ENCODE measurements at places on chromosomes 13 and 19. TPM values are rescaled to one million over a fixed set of nuclear protein-coding genes. Genes with fewer than 3 reads are reported as not detected.

The CD33 gene
- total RNA-seq, result 5.6 TPM

GRCh38 chr13:102968572-102969228 is 97.5 kb downstream of the SLC10A2 start:
- no peak overlapping the region for H3K27ac ChIP-seq
- no peak for DNase-seq
- H3K4me3 ChIP-seq, result no peak overlapping the region
- H3K4me1 ChIP-seq, result no peaks in the 10 kb centered on the region
- H3K27me3 ChIP-seq, result no peaks in the 10 kb centered on the region

DNA sequence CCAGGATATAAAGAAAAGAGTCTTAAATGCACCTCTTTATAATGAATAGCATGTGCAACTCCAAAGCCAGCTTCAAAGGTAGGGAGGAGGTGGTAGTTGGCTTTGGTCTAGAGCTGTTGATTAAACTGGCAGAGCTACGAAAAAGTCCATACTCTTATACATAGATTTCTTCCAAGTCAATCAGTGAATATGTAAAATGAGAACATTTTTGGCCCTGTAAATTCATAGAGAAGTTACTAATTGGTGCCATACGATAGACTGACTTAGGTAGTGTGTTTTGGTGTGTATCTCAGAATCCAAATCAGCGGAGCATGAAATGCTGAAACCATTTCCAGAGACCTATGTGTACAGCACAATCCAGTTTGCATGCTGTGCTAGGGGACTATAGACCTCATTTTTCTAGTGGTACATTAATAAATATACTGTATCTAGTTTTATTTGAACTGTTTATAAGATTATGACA is 17.1 kb upstream of the DPY19L3 start:
- peaks cover under 1% of the 10 kb centered on the region for H3K36me3 ChIP-seq
- DNase-seq, result no peak
- H3K27me3 ChIP-seq, result no peaks in the 10 kb centered on the region
- H3K4me3 ChIP-seq, result no peak overlapping the region
- no peak overlapping the region for H3K27ac ChIP-seq
- peaks cover 11% of the 10 kb centered on the region for H3K4me1 ChIP-seq

DNA sequence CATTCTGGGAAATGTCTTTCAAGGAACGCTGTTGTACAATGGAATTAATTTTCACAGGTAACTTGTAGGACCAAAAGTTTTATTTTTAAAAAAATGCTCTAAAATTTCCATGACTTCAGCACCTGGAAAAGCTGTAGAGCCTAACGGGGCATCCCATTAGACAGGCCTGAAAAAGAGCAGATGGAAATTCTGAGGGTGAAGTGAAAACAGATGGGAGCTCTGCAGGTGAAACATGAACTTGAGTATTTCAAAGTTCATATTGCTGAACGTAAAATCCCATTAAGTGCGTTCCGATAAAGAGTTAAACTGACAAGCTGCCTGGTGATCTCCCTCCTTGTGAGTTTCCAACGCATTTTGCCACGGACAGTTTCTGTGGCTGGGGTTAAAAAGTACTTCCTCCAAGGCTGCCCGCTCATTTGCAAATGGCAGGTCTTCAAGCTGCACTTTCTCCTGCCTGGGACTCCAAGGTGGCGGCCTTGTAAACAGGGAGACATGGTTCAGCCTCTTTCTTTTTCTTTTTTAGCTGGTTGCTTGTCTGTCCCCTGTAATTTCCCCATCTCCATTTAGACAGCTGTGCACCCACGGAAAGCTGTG is 450.4 kb downstream of the FGF9 start:
- no peaks in the 10 kb centered on the region for H3K36me3 ChIP-seq
- no peaks in the 10 kb centered on the region for H3K4me1 ChIP-seq
- no peak overlapping the region for H3K27ac ChIP-seq
- no peaks in the 10 kb centered on the region for H3K27me3 ChIP-seq
- no peak overlapping the region for H3K4me3 ChIP-seq

The LMO7 gene
- total RNA-seq, result 85.4 TPM

DNA sequence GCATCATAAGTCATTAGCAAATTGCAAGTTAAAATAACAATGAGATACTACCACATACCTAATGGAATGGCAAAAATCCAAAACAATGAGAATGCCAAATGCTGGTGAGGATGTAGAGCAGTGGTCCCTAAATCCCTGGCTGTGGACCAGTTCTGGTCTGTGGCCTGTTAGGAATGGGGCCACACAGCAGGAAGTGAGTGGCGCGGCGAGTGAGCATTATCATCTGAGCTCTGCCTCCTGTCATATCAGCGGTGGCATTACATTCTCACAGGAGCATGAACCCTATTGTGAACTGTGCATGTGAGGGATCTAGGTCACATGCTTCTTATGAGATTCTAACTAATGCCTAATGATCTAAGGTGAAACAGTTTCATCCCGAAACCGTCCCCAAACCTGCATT is 1694.4 kb downstream of the EFNB2 start:
- H3K4me1 ChIP-seq, result no peaks in the 10 kb centered on the region
- no peak for DNase-seq
- H3K4me3 ChIP-seq, result no peak overlapping the region
- H3K27me3 ChIP-seq, result no peaks in the 10 kb centered on the region
- no peak overlapping the region for H3K27ac ChIP-seq
- no peaks in the 10 kb centered on the region for H3K36me3 ChIP-seq

DNA sequence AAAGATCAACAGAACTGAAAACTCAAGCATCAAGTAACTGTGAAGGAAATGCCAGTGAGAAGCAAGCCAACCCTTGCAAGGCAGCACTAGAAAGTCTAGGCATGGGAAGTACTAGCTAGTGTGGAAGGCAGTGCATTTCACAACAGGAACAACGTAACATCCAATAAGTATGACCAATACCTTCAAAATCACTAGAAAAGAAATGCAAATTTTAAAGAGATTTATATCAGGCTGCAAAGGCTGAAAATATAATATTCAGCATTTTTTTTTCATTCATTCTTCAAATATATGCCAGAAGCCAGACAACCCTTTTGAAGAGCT is 121.9 kb downstream of the DLEU7 start:
- DNase-seq, result no peak
- no peak overlapping the region for H3K27ac ChIP-seq
- no peak overlapping the region for H3K4me3 ChIP-seq
- H3K27me3 ChIP-seq, result no peaks in the 10 kb centered on the region
- no peaks in the 10 kb centered on the region for H3K4me1 ChIP-seq
- H3K36me3 ChIP-seq, result no peaks in the 10 kb centered on the region

DNA sequence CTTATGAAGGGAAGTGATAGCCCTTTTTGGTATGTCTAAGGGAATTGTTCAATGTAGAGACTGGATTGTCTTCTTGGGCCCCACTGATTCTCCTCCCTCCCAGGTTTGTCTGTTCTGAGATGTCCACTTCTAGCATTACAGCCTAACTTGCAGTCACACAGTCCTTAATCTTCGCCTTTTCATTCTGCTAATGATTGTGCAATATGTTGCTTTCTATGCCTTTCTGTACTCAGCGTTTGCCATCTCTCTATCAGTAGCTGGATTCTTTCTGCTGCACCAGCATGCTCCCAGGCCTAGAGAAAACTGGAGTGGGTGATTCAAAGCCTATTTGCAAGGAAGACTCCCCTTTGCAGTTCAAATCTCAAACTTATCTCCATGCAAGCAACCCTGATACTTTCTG is 307.5 kb upstream of the DACH1 start:
- no peaks in the 10 kb centered on the region for H3K27me3 ChIP-seq
- no peak overlapping the region for H3K4me3 ChIP-seq
- no peak for DNase-seq
- no peaks in the 10 kb centered on the region for H3K4me1 ChIP-seq
- no peaks in the 10 kb centered on the region for H3K36me3 ChIP-seq

DNA sequence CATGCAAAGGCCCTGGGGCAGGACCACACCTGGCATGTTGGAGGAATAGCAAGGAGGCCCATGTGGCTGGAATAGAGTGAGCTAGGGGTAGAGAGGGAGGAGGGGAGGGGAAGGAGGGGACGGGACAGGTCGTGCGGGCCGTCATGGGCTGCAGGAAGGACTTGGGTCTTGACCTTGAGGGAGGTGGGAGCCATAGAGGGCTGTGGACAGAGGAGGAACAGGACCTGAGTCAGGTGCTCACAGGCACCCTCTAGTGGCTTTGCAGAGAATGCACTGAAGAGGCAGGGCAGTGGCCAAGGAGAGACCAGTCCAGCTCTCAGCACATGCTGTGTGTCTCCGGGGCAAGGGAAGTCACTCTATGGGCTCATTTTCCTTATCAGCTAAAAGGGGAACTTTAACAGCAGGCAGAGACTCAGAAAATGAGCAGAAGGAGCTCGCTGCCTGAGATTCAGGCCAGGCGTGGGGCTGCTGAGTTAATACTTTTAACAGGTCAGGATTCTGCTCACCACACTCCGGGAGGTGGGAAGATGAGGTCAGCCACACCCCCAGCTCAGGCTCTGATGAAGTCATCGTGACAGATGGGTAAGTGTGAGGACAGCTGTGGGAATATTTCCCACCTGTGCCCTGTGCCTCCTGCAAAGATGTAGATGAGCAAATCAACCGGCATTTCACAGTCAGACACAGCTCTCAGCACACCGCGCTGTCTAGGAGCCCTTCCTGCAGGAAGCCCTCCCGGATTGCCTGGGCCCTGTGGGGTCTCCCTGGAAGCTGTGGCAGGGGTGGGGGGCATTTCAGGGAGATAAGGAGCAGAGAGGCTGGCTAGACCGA is 6.0 kb upstream of the TNFAIP8L1 start:
- DNase-seq, result no peak
- no peaks in the 10 kb centered on the region for H3K36me3 ChIP-seq
- no peak overlapping the region for H3K27ac ChIP-seq
- H3K4me3 ChIP-seq, result no peak overlapping the region

DNA sequence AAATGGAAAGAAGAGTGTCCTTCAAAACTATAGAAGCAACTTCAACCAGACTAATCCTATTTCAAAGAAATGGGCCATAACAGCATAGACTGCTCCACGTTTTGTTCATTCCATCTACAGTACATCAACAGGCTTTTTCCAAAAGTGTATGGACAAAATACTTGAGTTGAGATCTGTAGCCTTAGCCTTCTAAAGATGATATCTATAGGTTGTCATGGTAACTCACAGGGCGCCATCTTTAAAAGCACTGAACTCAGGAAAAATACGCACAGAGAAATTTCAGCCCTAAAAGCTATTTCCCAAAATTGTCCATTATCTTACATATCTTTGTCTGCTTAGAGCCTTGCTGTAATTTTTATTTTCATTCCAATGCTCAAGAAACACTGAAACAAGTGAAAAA is 439.4 kb upstream of the NBEA start:
- no peaks in the 10 kb centered on the region for H3K36me3 ChIP-seq
- H3K4me3 ChIP-seq, result no peak overlapping the region
- no peaks in the 10 kb centered on the region for H3K27me3 ChIP-seq
- DNase-seq, result no peak
- H3K4me1 ChIP-seq, result no peaks in the 10 kb centered on the region
